ENCODE measurements at places on chromosomes 5 and 9.

- DNase-seq = peak; percentile 30
Measured at GRCh38 chr9:132144708-132145365, 17.0 kb upstream of the NTNG2 start.

GRCh38 chr5:21784487-21784886 is 1068.7 kb downstream of the CDH12 start:
- DNase-seq = no peak

- no peak for DNase-seq
Measured at GRCh38 chr5:174078416-174078815, 32.9 kb downstream of the NSG2 start.

DNA sequence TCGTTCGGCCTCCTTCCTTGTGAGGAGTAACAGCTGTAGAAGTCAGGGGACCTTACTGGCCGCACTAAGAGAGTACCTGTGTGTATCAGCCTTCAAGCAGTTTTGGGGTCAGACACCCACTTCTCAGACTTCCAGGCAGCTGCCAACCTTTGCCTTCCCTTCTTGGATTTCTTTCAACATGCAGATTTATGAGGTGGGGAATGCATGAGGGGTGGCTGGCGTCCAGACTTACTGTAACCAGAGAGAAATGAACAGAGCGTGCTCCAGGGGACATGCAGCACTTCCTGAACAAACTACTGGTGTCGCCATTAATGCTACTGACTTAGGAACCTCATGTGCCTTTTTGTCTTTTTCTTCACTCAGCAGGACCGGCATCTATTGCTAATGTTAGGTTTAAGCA is 46.7 kb downstream of the INSYN2B start:
- no peak for DNase-seq

DNA sequence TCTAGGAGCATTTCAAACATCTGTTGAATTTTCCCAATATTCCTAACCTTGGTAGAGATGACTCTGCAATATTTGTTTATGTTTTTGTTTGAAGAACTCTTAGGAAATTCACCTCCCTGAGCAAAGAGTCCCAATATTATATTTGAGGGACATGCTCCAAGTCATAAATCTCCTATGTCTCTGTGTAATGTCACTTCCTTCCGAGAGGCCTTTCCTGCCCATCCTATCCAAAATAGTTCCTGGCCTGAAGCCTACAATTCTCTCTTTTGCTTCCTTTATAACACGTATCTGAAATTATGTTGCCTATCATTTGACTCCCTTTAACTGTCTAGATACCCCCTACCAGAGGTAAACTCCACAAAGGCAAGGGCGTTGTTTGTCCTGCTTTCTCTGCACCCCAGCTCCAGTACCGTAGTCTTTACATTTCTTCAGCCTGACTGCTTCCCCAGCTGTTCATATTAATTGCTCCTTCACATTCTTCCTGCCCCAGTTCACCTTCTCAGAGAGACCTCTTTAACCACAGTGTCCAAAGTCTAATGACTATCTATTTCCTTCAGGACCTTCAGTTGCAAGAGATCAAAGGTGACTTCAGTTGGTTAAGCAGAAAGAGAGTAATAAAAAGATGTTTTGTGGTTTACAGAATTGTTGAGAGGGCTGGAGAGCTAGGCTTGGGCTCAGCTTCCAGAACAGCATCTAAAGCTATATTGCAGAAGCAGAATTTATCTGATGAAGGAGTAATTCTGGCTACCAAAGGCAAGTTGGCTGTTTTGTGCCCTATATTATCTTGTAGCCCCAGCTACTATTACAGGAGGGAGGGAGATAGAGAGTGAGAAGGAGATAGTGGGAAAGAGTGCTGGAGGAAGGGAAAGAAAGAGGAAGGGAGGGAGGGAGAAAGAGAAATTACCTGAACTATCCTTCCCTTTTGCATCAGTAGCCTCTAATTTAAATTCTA is 109.3 kb upstream of the TMEM161B start:
- DNase-seq = no peak

GRCh38 chr9:72932619-72933018 is 20.2 kb downstream of the ALDH1A1 start:
- no peak for DNase-seq

- DNase-seq = peak; percentile 53
Measured at GRCh38 chr9:116572095-116572748, 114.9 kb upstream of the TRIM32 start.

DNA sequence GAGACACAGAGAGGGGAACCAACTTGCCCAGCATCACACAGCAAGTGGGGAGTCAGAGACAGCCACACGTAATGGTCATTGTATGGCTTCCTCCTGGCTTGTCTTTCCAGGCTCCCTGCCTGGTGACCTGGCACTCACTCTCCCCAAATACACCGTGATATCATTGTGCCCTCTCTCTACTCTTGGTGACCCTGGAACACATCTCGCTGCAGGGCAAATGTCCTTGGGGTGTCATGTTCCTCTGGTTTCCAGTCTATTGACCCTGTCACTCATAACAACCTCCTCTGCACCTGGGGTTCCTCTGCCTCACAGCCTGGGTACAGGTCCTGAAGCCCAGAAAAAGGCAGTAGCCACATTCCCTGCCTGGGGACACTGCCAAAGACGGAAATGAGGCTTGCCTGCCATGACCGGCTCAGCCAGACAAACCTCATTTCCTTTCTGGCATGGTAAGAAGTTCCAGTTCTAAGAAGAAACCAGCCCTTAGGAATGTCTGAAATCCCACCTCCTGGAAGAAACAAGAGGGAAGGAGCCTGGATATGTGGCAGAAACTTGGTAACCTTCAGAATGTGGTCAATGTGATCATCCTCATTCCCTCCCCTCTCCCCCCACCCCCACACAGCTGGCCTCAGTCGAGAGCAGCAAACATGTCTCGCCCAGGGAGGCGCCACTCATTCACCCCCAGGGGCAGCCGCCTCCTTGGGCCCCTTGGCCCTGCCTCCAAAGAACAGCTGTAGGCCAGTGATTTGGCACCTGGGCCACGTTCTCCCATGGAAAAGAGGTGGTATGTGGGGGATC is 30.6 kb upstream of the SMU1 start:
- no peak for DNase-seq

DNA sequence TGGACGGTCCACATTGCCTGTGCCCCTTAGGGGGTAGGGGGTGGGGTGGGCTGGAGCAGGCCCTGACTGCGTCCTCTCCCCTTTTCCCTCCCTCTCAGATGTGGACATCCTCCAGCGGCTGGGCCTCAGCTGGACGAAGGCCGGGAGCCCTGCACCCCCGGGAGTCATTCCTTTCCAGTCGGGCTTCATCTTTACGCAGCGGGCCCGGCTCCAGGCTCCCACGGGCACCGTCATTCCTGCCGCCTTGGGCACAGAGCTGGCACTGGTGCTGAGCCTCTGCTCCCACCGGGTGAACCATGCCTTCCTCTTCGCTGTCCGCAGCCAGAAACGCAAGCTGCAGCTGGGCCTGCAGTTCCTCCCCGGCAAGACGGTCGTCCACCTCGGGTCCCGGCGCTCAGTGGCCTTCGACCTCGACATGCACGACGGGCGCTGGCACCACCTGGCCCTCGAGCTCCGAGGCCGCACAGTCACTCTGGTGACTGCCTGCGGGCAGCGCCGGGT is 12.3 kb downstream of the COL27A1 start:
- DNase-seq = no peak

DNA sequence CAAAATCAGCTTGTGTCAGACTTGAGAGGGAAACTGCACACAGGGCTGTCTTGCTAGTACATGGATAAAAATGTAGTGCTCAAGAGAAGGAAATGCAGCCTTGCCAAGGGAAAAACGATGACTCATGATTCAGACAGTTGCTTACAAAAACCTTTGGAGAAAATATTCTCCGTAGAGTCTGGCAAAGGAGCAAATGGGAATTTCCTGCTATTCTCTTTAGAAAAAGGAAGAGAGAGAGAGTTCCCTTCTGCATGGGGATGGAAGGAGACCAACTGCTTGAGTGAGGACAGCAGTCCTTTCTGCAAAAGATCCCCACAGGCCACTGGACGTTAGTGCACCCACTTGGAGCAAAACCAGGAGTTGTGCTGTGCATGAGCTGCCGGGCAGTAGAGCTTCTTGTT is 7.6 kb downstream of the IFNB1 start:
- DNase-seq = no peak

Measured in activated CD4-positive, alpha-beta T cell treated with anti-CD3 and anti-CD28 coated beads, Interleukin-2, amount 50 U/mL, for 48 hours (primary cell).